ENCODE measurements at places on chromosomes 4 and X. TPM values are rescaled to one million over a fixed set of nuclear protein-coding genes. Genes with fewer than 3 reads are reported as not detected.

ANXA3 gene
- total RNA-seq: not detected

PLP1 gene
- 1.2 TPM for total RNA-seq

PDE5A gene
- total RNA-seq: 0.07 TPM

STK32B gene
- total RNA-seq: not detected

ENAM gene
- total RNA-seq: not detected

BEX2 gene
- 31.5 TPM for total RNA-seq

NUP54 gene
- 12.3 TPM for total RNA-seq

ARFIP1 gene
- total RNA-seq: 90.2 TPM

MEPE gene
- not detected for total RNA-seq
